Left renal cortex interstitium (tissue), 4 donors: ENCODE measurements at places on chromosomes 7 and 10.

- no peak for DNase-seq
Measured at GRCh38 chr7:23894892-23895569, 185.0 kb downstream of the STK31 start.

GRCh38 chr10:22537810-22538209 lies 176.6 kb downstream of the PIP4K2A start:
- DNase-seq, result no peak

DNA sequence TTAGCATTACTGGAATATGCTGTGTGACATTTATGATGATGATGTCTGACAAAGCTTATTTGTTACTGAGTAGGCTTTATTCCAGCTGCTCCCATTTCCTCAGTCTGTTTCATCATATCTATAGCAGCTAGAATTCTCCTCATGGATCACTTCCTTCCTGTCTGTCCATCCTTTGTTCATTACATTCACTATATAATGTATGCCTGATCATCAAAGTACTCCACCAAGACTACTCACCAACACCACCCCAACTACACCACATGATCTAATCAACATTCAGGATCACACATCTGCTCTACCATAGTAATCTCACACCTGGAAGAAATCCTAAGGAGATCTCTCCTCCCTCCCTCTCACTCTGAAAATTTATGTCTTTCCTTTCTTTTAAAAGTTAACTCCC lies 61.3 kb downstream of the APBB1IP start:
- DNase-seq, result no peak

DNA sequence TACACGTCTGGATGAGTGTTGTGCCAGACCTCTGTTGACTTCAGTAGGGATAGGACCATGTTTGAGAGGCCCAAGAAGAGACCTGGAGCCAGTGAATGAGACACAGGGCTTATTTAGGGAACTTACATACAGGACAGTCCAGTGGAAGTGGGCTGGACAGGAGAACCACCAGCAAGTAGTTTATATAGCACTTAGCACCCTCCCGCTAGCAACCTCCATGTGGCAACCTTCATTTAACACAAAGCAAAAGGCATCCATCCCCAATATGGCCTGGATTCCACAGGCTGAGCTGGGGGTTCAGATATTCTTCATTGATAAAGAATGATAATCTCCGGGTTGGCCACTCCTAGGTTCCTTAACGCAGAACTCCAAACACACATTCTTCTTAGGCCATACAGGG lies 93.7 kb downstream of the TRIM24 start:
- DNase-seq, result no peak

DNA sequence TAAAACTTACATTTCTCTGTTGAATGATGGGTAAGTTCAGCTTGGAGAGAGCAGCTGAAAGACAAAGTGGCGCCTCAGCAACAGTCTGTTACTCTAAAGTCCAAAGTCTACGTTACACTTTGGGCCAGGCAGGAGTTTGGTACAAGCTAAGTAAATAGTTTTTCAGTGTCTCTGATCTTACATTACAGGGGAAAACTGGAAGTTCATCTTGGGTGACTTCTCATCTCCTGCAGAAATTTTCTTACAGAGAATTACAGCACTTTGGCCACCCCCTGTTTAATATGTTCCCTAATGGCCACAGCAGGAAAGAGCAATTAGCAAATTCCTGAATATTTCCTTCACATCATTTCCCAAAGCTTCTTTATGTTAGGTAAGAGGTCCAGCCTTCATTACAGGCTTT lies 67.1 kb downstream of the ABCC2 start:
- DNase-seq, result no peak

- DNase-seq, result no peak
Measured at GRCh38 chr10:6133331-6134098, 44.7 kb downstream of the RBM17 start.
